Activated CD8-positive, alpha-beta T cell treated with anti-CD3 and anti-CD28 coated beads, Interleukin-2, amount 10 ng/mL, durations not matched to agents 7 days and 5 days (primary cell): ENCODE measurements at places on chromosomes 7 and 10. TPM values are rescaled to one million over a fixed set of nuclear protein-coding genes. Genes with fewer than 3 reads are reported as not detected.

The MYOZ1 gene
- total RNA-seq: not detected

The TWIST1 gene
- total RNA-seq: not detected

The HOXA1 gene
- total RNA-seq: 0.92 TPM

The HIPK2 gene
- 17.0 TPM for total RNA-seq

The FRMPD2 gene
- not detected for total RNA-seq

The PLAU gene
- total RNA-seq: 1.1 TPM
